ENCODE measurements at places on chromosomes 16 and 17. TPM values are rescaled to one million over a fixed set of nuclear protein-coding genes. Genes with fewer than 3 reads are reported as not detected.

DNA sequence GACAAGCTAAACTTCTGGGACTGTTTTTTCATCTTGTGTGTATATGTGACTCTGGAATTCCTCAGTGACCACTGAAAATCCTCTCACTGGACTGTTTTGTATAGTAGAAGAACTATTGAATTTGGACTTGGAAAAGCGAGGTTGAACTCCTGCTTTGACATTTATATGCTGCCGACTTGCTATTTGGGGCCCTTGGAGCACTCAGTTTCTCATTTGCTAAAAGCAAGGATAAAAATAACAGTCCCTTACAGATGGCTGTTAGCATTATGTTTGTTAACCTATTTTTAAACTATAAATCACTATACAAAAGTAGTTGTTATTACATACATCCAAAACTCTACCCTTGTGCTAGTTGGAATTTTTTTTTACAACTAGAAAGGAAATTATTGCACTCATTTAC, 9.0 kb downstream of the VMP1 start:
- no peak for DNase-seq

DNA sequence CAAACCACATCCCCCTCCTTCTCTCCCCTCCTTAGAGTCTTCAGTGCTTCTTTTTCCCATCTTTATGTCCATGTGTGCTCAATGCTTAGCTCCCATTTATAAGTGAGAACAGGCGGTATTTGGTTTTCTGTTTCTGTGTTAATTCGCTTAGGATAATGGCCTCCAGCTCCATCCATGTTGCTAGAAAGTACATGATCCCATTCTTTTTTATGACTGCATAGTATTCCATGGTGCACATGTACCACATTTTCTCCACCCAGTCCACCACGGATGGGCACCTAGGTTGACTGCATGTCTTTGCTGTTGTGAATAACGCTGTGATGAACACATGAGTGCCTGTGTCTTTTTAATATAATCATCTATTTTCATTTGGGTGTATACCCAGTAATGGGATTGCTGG, 44.3 kb downstream of the SLC39A11 start:
- DNase-seq = no peak

DNA sequence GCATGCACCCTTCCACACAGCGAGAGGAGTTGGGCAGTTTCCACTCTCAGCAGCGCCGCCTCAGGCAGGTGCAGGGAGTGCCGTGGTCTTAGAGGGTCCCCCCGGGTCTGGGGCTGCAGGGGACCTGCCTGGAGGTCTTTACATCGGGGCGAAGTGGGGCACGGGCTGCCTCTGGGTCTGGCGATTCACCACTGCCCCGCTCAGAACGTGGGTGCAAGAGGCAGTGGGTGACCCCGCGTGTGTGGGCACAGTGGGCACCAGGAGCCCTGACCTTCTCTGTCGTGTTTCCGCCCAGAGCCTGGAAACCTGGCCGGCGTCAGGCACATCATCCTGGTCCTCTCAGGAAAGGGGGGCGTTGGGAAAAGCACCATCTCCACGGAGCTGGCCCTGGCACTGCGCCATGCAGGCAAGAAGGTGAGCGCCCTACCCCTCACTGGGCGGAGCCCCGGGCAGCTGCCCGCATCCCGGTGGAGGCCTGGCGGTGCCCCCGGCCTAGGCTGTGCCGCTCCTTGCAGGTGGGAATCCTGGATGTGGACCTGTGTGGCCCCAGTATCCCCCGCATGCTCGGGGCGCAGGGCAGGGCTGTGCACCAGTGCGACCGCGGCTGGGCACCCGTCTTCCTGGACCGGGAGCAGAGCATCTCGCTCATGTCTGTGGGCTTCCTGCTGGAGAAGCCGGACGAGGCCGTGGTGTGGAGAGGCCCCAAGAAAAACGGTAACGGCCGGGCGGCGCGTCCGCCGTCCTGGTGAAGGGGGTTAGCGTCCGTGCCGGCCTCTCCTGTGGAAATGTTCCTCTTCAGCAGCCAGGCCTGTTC, 3.7 kb downstream of the NUBP2 start:
- DNase-seq = no peak

- DNase-seq = no peak
Measured at GRCh38 chr17:28100251-28100650, 57.8 kb downstream of the NLK start.

DNA sequence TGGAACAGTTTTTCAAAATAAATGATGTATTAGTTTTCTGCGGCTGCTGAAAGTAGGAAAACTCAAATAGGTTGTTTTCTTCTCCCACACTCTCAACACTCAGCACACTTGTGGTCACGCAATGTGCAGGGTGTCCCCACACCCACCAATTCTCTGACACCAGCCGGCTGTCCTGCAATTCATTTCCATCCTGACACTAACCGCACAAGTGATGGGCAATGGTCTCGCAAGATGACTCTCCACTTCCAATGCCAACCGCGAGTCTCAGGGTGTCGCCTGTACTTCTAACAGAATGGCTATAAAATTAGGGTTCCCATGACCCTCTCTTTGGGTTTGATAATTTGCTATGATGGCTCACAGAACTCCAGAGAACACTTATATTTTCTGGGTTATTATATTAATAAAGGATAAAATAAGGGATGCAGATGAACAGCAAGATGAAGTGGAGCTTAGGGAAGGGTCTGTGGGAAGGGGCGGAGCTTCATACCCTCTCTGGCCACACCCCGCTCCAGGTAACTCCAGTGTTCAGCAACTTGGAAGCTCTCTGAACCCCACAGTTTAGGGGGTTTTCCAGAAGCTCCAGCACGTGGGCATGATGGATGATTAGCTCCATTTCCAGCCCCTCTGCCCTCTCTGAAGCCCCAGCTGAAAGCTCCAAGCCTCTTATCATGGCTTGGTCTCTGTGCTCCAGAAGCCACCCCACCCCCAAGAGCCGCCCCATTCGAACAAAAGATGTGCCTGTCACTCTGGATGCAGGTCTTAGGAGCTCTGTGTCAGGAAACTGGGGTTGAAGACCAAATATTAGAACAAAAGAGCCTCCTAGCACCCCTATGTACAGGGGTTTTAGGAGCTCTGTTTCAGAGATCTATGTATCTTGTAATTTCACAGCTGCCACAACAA, 19.8 kb downstream of the TAF1C start:
- DNase-seq = no peak

Gene TP53TG3
- total RNA-seq = not detected

Gene OR3A3
- not detected for total RNA-seq

DNA sequence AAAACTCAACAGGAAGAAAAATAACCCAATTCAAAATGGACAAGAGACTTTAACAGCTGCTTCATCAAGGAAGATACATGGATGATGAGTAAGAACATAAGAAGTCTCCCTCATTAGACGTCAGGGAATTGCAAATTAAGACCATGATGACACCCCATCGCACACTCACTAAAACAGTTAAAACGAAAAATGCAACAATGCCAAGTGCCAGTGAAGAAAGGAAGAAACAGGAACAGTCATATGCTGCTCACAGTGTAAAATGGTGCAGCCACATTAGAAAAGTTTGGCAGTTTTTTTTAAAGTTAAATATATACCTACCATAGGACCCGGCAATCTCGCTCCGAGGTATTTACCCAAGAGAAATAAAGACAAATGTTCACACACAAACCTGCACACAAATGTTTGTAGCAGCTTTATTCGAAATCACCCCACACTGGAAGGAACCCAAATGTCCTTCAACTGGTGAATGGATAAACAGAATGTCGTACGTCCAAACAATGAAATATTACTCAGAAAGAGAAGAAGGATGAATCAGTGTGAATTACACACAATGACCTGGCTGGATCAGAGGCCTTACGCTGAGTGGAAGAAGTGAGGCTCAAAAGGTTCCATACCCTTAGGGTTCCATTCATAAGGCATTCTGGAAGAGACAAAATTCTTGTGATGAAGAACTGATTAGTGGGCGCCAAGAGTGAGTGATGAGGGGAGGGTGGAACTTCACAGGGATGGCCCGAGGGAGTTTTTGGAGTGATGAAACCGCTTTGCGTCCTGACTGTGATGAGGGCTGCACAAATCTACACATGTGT, 110.3 kb downstream of the C16orf95 start:
- no peak for DNase-seq

Gene CES3
- total RNA-seq = 0.45 TPM

GRCh38 chr17:44751331-44751730, 7.5 kb upstream of the ADAM11 start:
- DNase-seq = no peak

GRCh38 chr16:11032922-11033291, 88.5 kb downstream of the CLEC16A start:
- DNase-seq = peak; percentile 45

DNA sequence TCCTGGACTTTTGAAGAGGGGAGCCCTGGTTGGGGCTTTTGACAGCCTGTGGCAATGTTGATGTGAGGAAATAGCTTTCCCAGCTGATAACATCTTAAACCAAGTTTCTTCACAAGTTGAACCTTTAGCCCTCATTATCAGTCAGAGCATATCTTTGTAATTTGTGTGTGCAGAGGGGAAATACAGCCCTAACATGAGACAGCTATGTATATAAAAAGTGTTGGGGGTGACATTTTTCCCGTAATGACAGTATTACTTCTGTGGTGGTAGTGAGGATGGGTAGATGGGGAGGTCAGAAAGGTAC, 221.1 kb downstream of the FTO start:
- DNase-seq = no peak

DNA sequence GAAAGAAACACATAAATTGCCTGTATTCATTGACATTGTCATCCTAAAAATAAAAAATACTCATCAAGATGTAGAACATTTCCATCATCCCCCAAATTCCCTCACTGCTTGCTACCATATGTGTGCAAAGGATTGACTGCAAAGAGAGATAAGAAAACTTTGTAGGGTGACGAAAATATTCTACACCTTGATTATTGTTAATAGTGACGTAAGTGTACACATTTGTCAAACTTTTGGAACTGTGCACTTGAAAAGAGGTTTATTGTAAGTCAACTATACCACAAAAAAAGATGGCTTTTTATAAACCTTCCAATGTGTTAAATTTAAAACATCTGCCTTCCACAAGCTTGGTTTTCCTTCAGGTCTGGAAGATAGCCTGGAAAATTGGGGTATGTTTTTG, 359.5 kb downstream of the CDH8 start:
- DNase-seq = no peak

- no peak for DNase-seq
Measured at GRCh38 chr17:67696347-67696746, 21.4 kb upstream of the NOL11 start.

GRCh38 chr16:84595052-84595481, 22.8 kb downstream of the COTL1 start:
- no peak for DNase-seq

GRCh38 chr17:17952691-17953090, 19.5 kb downstream of the TOM1L2 start:
- no peak for DNase-seq

DNA sequence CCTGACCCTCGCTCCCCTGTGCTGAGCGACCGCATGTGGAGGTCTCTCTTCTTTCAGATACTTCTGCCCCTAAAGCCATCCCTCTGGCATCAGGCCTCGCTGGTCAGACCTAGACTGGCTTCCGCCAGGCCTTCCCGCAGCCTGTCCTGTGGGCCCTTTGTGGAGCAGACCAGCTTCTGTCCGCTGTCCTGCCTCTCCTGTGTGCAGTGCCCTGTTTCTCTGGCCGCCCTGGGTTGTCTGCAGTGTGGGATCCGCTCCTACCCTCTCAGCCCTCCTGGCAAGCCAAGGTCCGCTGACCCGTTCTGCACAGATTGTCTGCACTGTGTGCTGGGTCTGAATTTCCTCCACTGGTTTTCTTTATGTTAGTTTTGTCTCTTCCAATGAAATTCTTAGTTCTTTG, 21.5 kb upstream of the MC1R start:
- DNase-seq = no peak

- no peak for DNase-seq
Measured at GRCh38 chr16:695355-696089, 5.3 kb upstream of the WDR24 start.

Gene G6PC1
- not detected for total RNA-seq

DNA sequence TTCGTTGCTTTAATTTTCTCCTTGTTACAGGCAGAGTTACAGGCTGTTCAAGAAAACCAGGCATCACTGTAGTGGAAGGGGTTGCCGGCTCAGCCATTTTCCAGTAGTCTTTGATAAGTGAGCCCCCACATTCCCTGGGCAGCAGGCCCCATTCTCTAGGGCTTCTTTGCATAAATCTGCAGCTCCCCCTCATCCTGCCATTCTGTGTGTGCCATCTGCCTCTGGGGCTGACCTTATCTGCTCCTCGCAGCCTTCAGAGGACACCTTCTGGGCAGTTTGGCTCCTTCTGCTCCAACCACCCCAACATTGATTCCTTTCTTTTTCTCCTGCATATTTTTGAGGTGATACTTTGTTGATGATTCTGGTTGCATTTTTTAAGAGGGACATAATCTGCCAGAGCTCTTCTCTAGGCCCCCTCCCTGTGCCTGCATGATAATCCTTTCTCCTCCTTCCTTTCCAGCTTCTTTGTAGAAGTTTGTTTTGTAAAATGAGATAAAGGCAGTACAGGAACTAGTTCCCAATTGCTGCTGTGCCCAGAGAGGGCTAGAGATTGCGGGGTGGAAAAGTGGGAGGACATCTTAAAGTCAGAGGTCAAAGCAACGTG, 17.1 kb downstream of the RND2 start:
- DNase-seq = no peak

DNA sequence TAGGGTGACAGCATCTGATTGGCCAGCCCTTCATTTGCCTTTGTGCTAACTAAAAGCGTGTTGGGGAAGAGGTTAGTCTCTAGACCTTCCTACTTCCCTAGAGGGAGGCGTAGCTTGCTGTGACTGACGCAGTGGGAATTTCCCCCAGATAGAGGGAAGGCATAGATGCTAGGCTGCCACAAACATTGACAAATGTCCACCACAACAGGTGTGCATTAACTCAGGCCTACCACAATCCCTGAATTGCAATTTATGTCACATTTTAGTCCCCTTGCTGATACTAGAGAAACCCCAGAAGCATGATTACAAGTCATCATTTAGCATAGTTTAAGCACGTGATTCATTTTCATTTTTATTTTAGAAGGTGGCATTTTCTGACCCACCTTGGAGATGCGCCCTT, 76.3 kb upstream of the WSB1 start:
- DNase-seq = no peak

DNA sequence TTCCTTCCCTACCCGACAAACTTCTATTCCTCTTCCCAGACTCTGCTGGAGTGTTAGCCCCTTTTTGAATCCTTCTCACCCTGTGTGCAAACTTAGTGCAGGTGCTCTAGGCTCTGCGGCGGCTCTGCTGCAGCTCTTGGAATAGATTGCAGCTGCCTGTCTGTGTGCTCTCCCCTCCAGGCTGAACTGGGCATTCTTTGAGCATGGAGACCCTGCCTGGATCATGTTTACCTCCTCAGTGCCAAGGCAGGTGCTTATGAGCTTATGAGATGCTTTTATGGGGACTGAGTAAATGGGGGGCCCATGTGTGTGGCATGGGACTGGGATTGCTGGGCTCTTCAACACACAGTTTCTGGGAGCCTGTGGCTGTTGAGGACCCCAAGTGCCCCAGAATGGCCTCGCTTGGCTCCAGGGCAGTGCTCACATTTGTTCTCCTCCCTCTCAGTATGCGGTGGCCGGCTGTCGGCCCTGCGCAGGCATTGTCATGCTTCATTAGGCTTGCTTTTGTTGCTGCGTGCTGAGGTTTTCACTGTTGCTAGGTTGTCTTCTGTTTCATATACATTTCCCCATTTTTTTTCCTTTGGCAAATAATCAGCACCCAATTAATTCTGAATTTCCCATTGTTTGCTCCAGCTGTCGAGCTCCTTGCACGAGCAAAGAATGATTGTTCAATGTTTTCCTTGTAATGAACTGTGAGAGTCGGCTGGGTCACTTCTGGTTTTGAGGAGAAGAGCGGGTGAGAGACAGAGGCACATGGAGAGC, 185.5 kb upstream of the NLRP1 start:
- DNase-seq = no peak

- DNase-seq = no peak
Measured at GRCh38 chr16:15599303-15600070, 43.5 kb downstream of the MARF1 start.

Gene AANAT
- total RNA-seq = not detected
